ENCODE measurements at places on chromosomes 7 and 10.
A peak's percentile ranks its signal among the peaks of the same experiment; 100 is the strongest.

- DNase-seq, result no peak
Observed at GRCh38 chr7:80999100-80999499, 80.2 kb upstream of the SEMA3C start.

- no peak for DNase-seq
Observed at GRCh38 chr10:47029181-47030009, 118.2 kb downstream of the PTPN20 start.

GRCh38 chr10:132565516-132566209 is 28.1 kb downstream of the INPP5A start:
- DNase-seq, result no peak

DNA sequence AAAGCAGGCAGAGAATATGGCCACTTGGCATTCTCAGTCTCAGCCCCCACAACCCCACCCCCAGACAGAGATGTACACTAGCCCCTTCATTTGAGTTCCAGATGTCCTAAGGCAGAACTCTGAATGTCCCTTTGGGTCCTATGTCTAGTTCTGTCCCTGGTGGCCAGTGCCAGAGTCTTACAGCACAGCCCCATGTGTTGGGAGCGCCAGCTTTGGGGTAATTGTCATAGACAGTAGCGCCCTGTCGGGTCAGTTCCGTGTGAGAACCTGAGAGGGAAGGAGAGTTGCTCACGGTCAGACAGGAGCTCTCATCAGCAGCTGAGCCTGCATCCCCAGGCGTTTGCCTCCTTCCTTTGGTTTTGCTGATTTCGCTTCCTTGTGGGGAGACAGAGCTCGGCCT is 94.9 kb upstream of the INSYN2A start:
- DNase-seq, result no peak

DNA sequence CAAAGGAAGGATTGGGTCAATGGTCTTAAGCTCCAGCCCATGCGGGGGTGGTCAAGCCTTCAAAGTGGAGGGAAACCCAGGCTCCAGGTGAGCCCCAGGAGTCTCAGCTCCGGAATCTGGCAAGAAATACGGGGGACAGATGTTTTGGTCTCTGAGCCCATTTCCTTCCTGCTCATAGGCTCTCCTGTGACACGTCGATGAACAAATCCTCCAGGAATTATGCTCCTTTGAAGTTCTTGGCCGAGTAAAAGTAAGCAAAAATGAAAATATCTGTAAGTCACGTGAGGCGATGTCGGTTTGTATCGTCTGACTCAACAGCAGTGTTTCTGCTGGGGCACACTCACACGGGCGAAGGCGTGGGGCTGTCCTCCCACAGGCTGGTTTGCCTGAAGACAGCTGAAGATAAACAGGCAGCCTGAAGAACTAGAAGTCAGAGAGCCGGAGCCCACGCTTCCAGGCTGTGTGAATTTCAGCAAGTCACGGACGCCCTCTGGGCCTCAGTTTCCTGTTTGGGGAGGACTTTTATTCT is 52.6 kb upstream of the SMNDC1 start:
- DNase-seq, result peak; percentile 35

DNA sequence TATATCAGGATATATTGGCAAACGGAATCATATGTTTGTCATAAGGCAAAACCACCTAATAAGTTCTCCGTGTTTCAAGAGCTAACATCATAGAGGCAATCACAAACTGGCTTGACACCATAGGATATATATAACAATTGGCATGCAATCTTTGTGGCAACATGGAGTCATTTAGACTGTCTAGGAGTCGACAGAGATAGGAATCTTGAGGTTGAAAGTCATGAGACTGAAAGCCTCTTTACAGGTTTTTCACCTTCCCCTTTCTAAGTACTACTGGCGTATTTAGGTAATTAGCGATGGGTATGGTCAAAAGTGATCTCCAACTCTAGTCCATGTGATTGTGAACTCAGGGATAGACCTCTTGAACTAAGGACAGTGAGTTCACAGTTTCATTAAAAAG is 63.7 kb downstream of the THSD7A start:
- no peak for DNase-seq

- DNase-seq, result peak; percentile 9
Observed at GRCh38 chr7:41881331-41882130, 178.6 kb upstream of the INHBA start.

- DNase-seq, result no peak
Observed at GRCh38 chr7:123198668-123199652, 809 bp downstream of the SLC13A1 start.

GRCh38 chr7:22116451-22117030 is 170.8 kb upstream of the CDCA7L start:
- DNase-seq, result no peak

GRCh38 chr7:47586925-47587324 is 5.0 kb upstream of the TNS3 start:
- DNase-seq, result no peak

GRCh38 chr7:36982766-36983165 is 258.5 kb upstream of the AOAH start:
- no peak for DNase-seq

DNA sequence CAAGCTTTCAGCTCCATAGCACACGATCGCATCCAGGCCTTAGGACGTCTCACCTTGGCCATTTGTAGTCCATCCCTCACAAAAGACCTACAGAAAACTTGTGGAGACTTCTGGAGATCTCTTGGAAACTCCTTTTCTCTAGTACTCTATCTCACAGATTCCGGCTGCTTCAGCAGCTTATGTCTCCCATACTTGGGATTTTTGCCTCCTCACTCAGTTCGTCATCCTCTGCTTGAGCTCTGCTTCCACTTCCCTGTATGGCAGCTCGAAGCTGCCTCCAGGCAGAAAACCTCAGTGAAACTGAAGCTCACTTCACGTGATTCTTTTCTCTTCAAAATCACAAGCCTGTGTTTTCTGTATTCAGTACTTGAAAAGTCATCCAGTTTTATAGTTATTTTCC is 178.7 kb upstream of the GDF10 start:
- no peak for DNase-seq

DNA sequence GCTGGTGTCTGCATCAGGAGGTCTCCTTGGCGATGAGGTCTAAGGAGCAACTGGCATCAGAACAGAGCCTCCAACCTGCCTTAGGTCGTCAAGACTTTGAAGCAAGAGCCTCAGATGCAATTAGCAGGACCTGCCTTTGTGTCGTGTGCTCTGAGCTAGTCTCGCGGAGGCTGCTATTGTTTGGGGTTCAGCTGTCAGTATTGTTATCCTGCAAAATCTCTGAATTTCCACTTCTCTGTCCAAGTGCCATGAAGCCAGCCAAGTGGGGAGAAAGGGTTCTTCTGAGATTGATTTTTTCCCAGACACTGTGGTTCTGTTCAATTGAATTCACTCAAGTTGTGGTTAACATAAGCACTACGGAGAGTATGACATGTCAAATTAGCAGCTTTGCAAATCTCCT is 78.7 kb downstream of the ADARB2 start:
- DNase-seq, result no peak

DNA sequence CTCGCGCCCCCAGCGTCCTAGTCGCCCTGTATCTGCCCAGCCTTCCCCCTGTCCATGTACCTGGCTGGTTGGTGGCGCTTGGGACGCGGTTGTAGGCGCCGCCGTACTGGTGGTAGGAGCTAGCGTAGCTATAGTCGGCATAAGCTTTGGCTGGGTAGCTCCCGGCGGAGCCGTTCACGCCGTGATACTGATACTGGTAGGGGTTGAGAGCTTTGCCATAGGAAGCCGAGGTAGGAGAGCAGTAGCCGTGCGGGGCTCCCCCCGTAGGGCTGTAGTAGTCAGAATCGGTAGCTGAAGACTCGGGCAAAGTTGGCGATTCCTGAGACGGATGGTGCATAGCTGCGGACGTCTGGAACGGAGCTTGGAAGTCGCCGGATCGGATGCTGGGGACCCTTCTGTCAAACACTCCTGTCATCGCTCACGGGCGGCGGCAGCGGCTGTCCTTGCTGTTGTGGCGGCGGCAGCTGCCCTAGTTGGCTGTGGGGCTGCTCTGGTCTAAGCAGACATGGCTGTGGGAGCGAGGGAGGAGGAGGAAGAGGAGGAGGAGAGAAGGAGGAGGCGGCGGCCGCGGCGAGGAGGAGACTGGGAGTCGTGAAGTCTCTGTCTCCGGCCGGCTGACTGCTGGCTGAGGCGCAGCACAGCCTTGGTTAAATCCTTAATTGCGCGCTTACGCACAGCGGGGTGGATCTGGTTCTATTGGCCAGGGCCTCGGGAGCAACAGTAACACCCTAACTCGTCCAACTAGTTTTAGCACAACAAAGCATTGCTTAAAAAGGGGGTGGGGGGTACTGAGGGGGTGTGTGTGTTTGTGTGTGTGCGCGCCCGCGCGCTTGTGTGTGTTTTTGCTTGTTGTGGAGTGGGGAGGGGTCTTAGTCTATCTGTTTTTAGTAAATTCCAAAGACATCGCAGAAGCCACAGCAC is at the start of gene DLX5:
Gene DLX5 (minus strand): TSS at position 623 of the 921 bp plus-strand sequence. CDS start 208 bp downstream, at position 415.
- DNase-seq, result no peak

- no peak for DNase-seq
Observed at GRCh38 chr7:27834179-27834921, 94.4 kb downstream of the TAX1BP1 start.

- DNase-seq, result no peak
Observed at GRCh38 chr10:18659819-18660535, 746 bp downstream of the ARL5B start.

DNA sequence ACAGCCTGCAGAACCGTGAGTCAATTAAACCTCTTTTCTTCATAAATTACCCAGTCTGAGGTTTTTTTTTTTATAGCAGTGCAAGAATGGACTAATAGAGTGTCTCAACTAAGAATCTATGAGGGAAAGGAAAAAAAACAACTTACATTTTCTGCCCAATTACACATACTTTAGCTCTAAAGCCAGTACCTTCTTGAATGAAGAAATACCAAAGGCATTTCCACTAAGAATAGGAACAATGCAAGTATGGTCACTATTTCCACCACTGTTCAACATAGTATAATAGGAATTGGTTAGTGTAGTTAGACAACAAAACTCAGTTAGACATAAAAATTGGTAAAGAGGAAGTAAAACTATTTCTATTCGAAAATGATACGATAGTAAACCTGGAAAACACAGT is 37.6 kb downstream of the MICU1 start:
- DNase-seq, result no peak

GRCh38 chr7:149126662-149127266 is 640 bp upstream of the ZNF425 start:
- DNase-seq, result peak; percentile 37

DNA sequence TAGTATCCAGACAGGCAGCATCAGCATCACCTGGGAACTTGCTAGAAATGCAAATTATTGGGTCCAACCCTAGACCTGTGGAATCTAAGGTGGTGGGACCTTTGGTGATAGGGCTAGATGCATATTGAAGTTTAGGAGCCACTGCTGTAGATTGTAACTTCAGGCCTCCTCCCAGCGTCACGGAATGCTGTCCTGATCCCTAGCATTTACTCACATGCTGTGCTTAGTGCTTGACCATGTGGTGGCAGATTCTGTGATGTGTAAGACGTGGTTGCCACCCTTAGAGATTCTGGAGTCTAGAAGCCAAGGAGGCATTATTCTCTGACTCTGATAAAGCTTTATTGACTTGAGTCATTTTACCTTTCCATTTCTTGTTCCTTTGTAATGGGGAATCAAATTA is 13.5 kb downstream of the AHR start:
- DNase-seq, result no peak

DNA sequence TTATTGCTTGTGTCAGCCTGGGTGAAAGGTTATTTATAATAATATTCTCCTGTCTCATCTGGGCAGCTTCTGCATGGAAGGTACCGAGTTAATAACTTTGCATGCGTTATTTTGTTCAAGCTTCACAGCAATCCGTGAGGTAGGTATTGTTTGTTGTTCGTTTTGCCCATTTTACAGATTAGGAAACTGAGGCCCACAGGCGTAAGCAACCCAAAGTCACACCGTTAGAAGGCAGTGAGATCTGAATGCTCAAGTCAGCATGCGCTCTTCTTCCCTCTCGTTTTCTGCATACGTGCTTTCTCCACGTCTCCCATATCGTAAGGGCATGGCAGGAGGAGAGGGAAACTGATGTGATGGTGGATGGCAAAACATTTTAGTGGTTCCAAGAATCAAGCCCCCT is 34.1 kb downstream of the LHPP start:
- DNase-seq, result no peak

- DNase-seq, result peak; percentile 46
Observed at GRCh38 chr10:5293691-5294550, 70.8 kb upstream of the UCN3 start.

- no peak for DNase-seq
Observed at GRCh38 chr7:7742223-7742622, 23.8 kb upstream of the RPA3 start.

DNA sequence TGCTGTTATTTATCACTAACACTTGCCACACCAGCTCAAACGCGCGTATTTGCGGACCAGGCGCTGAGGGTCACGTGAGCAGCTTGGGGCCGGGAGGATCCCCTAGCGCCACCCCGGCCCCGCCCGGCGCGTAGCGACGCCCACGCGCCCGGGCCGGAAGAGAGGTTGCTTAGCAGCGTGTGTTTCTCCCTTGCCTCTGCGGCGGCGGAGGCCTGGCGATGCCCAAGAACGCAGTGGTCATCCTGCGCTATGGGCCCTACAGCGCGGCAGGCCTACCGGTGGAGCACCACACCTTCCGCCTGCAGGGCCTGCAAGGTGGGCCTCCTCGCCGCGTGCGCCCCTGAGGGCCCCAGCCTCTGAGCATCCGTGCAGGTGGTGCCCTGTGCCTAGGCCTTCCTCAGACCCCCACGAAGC is at the start of gene C10orf53:
Gene C10orf53 (plus strand): TSS at position 172 of the 414 bp plus-strand sequence. CDS start 47 bp downstream, at position 219.
- no peak for DNase-seq

DNA sequence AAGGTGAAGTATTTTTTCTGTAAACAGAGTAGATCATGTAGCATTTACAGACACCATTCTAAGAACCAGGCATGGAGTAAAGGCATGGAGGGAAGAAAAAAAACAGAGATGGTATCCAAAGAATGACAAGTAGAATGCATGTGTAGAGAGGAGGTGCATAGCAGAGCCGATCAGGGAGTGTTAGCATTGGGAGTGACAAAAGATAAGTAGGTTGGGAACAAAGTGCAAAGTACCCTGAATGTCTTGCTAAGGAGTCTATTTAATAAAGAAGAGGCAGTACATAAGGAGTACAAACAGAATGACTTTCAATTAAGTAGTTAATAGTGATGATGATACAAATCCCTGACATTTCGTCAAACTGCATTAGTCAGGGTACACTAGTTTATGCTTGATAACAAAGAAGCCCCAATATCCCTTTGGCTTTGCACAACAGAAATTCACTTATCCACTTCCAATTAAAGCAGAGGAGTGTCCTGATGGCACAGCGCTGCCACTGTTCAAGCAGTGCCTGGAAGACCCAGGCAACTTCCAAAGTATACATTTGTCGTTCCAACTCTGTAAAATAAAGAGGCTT is 371.5 kb downstream of the TNS3 start:
- DNase-seq, result no peak

- DNase-seq, result no peak
Observed at GRCh38 chr10:76576276-76576962, 1061.2 kb downstream of the KCNMA1 start.

DNA sequence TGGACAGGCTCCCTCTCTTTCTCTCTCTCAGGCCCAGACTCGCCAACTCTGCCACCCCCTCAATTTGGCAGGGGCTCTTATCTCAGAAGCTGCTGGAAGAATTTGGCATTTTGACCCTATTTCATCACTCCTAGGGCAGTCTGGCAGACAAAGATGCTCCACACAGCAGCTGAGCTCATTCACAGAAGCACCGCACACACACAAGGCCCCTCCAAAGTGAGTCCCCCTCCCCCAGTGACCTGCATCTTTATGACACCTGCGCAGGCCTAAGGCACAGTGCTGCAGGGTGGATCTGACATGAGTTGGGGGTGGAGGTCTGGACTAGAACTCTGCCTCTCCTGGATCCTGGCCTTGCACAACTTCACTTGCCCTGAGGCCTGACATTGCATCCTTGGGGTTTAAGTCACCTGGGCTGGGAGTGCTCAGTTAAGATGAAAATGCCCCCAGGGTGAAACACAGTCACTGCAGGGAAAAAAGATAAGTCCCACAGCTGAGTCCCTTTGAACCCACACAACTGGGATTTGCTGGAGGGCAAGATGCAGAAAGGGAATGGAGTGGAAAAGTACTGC is 41.1 kb upstream of the DUSP5 start:
- DNase-seq, result no peak

All from effector CD4-positive, alpha-beta T cell (primary cell).